ENCODE measurements at places on chromosomes 11 and 22.

DNA sequence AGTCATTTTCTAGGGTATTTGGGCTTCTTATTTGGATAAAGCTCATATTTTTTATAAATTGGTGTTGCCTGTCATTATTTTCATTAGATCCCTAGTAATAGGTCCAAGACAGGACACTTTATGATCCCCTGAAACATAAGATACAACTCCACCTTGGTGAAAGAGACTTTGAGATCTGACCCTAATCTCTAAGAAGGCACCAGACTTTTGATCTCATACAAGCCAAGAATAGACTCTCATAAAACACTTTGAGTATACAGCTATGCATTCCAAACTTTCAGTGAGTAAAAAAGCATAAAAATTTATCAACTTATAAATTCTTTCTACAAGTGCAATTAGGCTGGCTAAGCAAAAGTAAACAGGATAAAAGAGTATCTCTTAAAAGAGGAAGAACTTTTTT lies 451.2 kb downstream of the MN1 start:
- no peak for DNase-seq

DNA sequence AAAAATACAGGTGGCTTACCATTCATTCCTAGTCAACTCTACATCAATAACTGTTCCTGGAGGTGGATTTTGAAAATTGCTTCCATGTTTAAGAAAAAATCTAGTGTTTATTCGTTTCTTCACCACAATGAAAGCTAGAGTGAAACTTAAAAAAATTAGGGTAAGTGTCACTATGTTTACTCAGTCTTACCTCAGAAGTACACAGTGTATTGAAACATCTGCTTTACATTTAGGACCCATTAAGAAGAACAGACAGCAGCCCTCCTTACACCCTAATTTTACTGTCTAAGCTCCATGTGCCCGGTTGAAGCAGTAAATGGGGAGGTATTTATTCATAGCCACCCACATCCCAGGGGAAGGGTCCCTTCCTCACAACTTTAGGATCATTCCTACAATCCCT lies 51.4 kb downstream of the PIWIL3 start:
- no peak for DNase-seq

DNA sequence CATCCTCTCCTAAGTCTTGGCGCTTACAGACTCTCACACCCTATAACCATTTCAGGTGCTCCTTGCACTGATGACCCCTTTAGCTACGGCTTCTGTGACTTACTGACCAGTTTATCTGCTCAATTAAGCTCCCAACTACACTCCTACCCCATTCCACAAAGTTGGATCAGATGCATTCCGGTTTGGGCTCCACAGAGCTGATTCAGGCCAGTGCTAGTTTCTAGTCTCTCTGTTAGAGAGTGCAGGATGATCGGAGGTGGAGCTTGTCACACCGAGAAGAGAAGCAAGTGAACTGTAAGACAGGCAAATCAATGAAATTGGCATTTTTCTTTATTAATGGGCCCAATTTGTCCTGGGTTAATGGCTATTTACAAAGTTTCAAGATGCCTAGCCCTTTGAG lies 436.8 kb upstream of the CADM1 start:
- no peak for DNase-seq

- no peak for DNase-seq
Measured at GRCh38 chr11:66950112-66950535, 8.1 kb downstream of the PC start.

- DNase-seq: no peak
Measured at GRCh38 chr11:60900673-60901404, 5.5 kb downstream of the PRPF19 start.

DNA sequence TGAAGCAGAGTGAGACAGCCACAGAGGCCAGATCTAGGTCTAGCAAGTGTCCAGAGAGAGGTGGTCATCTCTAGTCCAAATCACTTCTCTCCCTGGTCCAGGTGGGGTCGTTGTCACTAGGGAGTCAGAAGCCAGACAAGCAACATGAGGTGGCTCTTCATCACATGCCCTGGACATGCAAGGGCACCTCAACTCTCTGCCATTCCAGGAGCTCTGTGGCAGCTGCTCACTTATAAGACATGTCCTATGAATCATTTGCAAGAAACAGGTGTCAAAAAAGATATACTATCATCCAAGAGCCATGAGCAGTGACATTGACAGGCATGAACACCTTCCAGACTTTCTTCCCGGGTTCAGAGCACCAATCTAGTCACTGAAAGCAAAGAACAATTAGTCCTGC lies 130.8 kb downstream of the GALNT18 start:
- no peak for DNase-seq

GRCh38 chr11:68297052-68297378 lies 15.4 kb upstream of the LRP5 start:
- no peak for DNase-seq

- DNase-seq: no peak
Measured at GRCh38 chr11:111370902-111371578, 8.0 kb downstream of the POU2AF1 start.

DNA sequence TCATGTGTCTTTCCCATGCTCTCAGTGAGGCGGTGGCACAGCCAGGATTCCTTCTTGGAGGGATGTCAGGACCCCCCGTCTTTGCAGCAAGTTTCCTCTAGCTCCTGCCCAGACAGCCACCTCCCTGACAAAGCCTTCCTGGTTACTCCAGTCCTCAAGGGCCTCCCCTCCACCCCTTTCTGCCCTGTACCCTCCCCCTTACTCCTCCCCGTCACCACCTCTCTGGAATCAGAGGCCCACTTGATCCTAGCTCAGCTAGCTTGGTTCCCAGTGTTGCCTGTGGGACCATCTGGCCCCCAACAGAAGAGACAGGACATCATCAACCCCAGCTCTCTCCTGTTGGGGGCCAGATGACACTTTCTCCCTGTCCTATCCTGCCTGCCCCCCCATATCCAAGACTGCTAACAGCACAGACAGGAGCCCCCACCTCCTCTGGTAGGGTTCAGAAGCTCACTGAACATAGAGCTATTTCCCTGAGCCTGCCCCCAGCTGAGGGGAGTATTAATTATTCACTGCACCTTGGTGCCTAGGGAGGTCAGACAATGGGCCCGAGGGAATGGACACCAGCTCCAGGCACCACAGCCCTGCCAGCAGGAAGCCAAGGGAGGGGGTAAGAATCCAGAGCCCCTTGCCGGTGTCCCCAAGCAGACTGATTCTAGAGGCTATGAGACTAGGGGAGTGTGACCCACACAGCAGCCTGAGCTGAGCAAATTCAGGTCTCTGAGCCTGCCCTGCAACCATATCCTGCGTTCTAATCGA lies 3.3 kb downstream of the GDPD5 start:
- DNase-seq: no peak

Data from activated naive CD4-positive, alpha-beta T cell (primary cell).